Cardiac septum (tissue), 1 donor: ENCODE measurements at places on chromosomes 16 and 17. TPM values are rescaled to one million over a fixed set of nuclear protein-coding genes. Genes with fewer than 3 reads are reported as not detected.

The MYOCD gene
- total RNA-seq: 82.1 TPM

DNA sequence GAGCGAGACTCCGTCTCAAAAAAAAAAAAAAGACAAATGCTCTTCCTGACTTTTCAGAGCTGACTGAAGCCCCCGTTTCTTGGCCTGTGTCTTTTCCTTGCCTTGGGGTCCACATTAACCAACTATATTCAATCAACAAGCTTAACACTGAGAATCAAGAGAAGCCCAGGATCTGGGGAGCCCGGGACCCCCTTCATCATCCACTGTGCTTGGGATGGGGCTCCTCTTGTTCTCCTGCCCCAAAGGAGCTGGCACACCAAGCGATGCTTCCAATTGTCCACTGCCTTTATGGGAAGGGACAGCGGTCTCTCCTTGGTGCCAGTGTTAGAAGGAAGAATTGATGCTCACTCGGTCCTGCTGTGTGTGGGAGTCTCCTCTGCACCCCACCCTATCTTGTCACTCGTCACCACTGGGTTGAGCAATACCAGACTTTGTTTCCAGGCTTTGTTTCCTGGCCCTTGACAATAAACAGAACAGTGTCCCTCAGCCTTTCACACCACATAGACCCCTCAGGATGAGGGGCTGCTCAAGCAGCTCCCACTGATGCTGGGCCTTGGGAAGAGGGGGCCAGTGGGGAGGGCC is 146.7 kb downstream of the KCNJ12 start:
- no peak for DNase-seq

The SPPL2C gene
- not detected for total RNA-seq

- DNase-seq: no peak
These were observed 3.6 kb upstream of the KDM8 start for GRCh38 chr16:27199736-27200135.

GRCh38 chr16:68324780-68325357 is 14.1 kb downstream of the PRMT7 start:
- no peak for DNase-seq
